Pancreas (tissue), 10 donors: ENCODE measurements at places on chromosomes 7 and 10. TPM values are rescaled to one million over a fixed set of nuclear protein-coding genes. Genes with fewer than 3 reads are reported as not detected.

DNA sequence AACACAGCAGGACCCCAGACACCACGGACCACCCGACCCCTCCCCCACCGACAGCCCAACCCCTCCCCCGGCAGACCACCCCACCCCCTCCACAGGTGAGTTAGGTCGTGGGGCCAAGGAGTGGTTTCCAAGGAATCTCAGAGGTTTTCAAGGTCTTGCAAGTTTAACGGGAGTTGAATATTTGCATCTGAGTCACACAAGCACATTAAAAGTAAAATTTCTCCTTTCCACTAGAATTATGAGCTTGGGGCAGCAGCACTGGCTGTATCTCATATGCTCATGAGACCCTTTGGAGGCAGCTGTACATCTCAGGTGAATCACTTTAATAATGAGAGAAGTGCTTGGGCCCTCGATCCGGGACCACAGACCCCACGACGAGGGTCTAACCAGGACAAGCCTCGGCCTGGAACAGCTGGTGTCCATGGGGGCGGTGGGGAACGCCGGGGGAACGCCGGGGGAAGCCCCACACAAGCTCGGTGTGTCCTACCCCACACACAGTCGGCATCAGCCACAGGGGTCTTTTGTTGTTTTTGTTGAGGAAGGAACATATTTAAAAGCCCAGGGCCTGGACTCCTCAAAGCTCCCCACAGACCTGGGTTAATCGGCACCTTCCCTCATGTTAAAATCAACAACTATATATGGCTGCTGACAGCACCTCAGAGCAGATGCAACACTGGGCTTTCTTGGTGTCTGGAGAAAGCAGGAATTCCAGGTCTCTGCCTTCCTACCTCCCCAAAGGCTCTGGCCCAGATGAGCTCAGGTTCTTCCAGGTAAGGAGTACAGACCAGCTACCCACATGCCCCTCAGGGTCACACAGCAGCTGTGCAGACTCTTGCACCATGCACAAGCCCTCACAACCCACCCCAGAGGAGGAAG is 130.3 kb downstream of the DIP2C start:
- DNase-seq: no peak

GRCh38 chr10:122730238-122730637 is 30.6 kb upstream of the C10orf120 start:
- DNase-seq: no peak

- DNase-seq: no peak
Measured at GRCh38 chr7:125820495-125820894, 890.9 kb upstream of the POT1 start.

- no peak for DNase-seq
Measured at GRCh38 chr7:38248069-38248567, 25.3 kb downstream of the TARP start.

- no peak for DNase-seq
Measured at GRCh38 chr7:1769286-1770200, 99.5 kb downstream of the ELFN1 start.

DNA sequence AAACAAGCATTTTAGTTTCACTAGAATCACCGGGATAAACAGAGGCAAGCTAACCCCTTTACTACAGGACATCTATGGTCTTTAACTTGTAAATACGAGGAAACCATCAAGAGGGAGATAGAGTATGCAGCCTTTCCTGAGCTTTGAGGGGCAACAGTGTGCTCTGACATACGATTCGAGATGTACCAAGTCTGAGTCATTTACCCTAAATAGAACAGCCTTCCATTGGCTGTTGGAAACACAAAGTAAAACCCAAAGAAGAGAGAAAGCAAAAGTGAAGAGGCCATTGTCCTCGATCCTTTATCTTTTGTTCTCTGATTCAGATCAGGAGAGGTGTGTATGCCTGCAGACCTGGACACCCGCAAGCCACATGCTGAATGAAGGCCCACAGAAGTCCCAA is 289.5 kb downstream of the KCNMA1 start:
- no peak for DNase-seq

MYO3A gene
- total RNA-seq: 1.8 TPM
